ENCODE measurements at places on chromosomes 2 and 18. TPM values are rescaled to one million over a fixed set of nuclear protein-coding genes. Genes with fewer than 3 reads are reported as not detected.
A peak's percentile ranks its signal among the peaks of the same experiment; 100 is the strongest.

GRCh38 chr2:231573096-231573495 lies 19.6 kb upstream of the TEX44 start:
- no peaks in the 10 kb centered on the region for H3K36me3 ChIP-seq
- no peaks in the 10 kb centered on the region for H3K4me1 ChIP-seq
- no peak overlapping the region for H3K4me3 ChIP-seq

GRCh38 chr18:8787794-8788193 lies 82.4 kb downstream of the MTCL1 start:
- H3K36me3 ChIP-seq: no peaks in the 10 kb centered on the region
- no peak overlapping the region for H3K27ac ChIP-seq
- H3K4me1 ChIP-seq: no peaks in the 10 kb centered on the region

- no peak overlapping the region for H3K4me3 ChIP-seq
- H3K27me3 ChIP-seq: no peaks in the 10 kb centered on the region
- H3K27ac ChIP-seq: no peak overlapping the region
- H3K36me3 ChIP-seq: no peaks in the 10 kb centered on the region
These were observed 341.2 kb downstream of the ALK start for GRCh38 chr2:29580223-29580622.

DNA sequence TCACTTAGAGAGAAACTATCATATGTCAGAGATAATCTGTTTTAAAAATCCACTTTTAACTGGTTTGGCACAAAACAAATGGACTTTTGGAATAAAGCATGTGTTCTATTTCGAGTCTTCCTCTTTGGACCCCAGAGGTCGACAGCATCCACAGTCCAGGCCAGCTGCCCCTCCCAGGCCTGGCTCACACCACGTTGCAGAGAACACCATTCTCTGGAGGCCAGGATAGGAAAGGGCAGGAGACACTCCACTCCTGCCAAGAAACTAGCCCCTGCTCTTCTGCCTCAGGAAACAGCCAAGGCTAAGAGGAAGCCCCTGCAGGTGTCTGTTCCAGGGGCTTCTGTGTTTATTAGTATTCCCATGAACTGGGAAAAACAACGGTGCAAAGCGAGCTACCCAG lies 456.6 kb upstream of the ID2 start:
- peak overlapping the region; percentile 5 for H3K27ac ChIP-seq
- no peaks in the 10 kb centered on the region for H3K36me3 ChIP-seq
- DNase-seq: peak; percentile 60
- H3K4me3 ChIP-seq: no peak overlapping the region
- no peaks in the 10 kb centered on the region for H3K27me3 ChIP-seq

DNA sequence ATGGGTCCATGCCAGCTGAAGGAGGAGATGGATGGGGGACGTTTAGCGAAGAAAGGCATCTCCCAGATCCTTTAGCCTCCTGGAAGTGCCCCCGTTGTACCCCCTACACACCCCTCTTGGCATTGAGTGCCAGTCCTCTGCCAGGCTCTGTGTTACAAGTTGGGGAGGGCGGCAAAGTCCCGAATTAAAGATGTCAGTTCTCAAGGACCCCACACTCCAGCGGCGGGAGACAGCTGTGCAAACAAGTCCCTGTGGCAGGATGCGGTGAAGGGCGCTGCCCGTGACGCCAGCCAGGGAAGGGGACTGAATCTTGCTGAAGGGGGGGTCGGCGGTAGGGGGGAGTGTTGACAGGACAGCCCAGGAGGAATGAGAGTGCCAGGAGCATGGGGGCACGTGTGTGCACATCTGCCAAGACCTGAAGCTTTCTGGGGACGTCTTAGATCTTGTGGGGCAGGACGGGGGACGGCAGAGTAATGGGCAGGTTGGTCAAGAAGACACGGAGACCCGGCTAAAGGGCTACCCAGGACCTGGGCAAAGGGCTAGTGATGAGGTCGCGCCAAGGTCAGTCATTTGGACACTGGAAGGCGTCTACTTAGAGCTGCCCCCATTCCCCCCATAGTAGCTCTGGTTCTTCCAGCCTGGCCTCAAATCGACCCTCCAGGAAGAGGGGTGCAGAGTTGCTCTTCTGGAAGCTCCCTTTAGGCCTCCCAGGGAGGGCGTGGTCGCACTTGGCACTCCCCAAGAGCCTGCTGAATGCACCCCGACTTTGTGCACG lies 2.8 kb upstream of the CTDSP1 start:
- peaks cover 10% of the 10 kb centered on the region for H3K4me1 ChIP-seq
- peak; percentile 78 for DNase-seq
- H3K36me3 ChIP-seq: no peaks in the 10 kb centered on the region
- H3K27me3 ChIP-seq: no peaks in the 10 kb centered on the region
- H3K27ac ChIP-seq: peak overlapping the region; percentile 97
- H3K4me3 ChIP-seq: peak overlapping the region; percentile 99

DNA sequence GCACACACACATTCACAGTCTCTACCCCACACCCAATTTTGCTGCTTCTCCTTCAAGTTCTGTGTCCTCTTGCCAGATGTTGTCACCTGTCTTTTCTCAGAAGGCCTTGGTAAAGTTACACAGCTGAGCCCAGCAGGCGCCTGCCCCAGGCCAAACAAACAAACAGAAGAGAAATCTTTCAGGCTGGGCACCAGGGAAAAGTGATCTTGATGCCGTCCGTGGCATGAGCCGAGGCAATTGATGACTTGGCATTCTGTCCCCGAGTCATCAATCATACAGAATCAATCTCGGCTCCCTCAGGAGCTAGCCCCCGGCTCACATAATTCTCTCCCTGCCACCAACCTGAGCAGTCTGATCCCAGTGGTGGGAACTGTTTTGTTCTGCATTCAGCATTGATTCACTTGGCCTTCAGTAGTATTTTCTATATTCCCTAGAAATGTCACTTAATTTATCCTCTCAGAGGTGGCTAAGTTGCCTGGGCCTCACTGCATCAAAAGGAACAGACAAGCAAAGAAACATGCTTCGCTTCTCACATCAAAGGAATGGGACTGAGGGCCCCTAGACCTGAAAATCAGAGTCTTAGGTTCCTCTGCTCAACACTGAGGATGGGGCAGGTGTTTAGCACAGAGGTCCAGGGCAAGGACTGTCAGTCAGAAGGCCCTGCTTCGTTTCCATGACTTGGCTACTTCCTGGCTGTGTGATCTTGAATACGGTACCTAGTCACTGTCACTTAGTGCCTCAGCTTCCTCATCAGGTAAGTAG lies 278.8 kb upstream of the CELF4 start:
- no peak overlapping the region for H3K4me3 ChIP-seq
- no peaks in the 10 kb centered on the region for H3K4me1 ChIP-seq
- DNase-seq: no peak
- H3K36me3 ChIP-seq: no peaks in the 10 kb centered on the region
- H3K27ac ChIP-seq: no peak overlapping the region

Gene SERPINB8
- 9.6 TPM for total RNA-seq

DNA sequence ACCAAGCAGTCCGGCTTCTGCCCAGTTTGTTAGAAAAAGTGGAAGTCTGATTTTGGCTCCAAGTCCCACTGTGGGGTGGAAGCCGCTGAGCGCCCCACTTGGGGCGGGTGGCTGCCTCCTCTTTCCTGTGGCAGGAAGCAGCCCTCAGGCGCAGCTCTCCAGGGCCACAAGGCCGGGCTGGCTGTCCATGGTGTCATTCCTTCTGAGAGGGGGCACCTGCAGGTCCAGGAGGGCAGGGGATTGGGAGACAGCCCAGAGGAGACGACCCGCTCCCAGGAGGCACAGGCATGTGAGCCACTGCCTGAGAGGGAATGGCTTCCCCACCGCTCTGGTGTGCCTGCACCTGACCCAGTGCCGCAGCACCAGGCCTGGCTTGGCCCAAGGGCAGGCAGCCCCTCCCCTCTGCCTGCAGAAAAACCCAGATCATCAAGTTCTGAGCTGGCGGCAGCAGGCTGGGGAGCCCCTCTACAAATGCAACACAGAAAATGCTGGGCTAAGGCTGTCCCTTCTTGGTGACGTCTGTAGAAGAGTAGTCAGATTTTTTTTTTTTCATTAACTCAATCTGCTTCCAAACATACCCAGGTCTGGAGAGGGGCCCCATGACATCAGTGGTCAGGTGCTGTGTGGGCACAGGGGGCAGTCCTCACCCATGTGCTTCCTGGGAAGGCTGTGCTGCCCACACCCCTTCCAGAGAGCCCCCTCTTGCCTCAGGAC lies 38.4 kb downstream of the HS6ST1 start:
- peak; percentile 39 for DNase-seq
- no peak overlapping the region for H3K4me3 ChIP-seq
- H3K4me1 ChIP-seq: peaks cover 19% of the 10 kb centered on the region
- no peaks in the 10 kb centered on the region for H3K27me3 ChIP-seq
- H3K36me3 ChIP-seq: no peaks in the 10 kb centered on the region
- no peak overlapping the region for H3K27ac ChIP-seq

Gene ICOS
- total RNA-seq: not detected

DNA sequence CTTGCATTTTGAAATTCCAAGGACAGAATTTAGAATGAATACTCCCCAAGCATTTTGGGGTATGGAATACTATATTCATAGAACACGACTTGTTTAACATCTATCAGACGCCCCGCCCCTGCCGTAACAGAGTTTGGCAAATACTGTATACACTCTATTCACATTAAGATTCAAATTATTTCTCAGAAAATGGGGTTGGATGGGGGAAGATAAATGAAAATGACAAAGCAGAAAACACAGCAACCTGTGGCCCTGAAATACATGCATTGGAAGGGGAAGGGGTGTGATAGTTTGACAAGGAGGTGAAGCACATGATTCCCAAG lies 634.6 kb upstream of the SLC39A10 start:
- H3K27me3 ChIP-seq: no peaks in the 10 kb centered on the region
- H3K4me1 ChIP-seq: no peaks in the 10 kb centered on the region
- no peak for DNase-seq
- H3K27ac ChIP-seq: no peak overlapping the region
- no peaks in the 10 kb centered on the region for H3K36me3 ChIP-seq

- no peak overlapping the region for H3K27ac ChIP-seq
- no peaks in the 10 kb centered on the region for H3K4me1 ChIP-seq
- H3K36me3 ChIP-seq: no peaks in the 10 kb centered on the region
- no peak overlapping the region for H3K4me3 ChIP-seq
- no peak for DNase-seq
These were observed 57.6 kb upstream of the RNF152 start for GRCh38 chr18:61950371-61950770.

DNA sequence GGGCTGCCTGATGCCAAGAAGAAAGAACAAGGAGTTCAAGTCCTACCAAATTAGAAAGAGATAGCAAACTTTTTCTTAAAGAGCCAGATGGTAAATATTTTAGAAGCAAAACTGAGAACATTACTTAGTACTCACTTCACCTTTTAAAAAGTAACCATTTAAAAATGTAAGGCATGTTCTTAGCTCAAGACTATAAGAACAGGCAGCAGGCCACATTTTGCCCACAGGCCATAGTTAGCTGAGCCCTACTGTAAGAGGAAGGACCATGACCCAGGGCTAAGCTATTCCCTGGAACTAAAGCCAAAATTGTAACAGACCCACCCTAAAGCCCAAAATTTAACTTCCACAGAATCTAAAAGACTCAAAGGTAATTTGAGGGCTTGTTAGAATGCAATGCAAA lies 31.3 kb downstream of the USP40 start:
- no peaks in the 10 kb centered on the region for H3K27me3 ChIP-seq
- DNase-seq: no peak
- H3K4me3 ChIP-seq: no peak overlapping the region
- H3K36me3 ChIP-seq: no peaks in the 10 kb centered on the region
- no peak overlapping the region for H3K27ac ChIP-seq

- no peak overlapping the region for H3K27ac ChIP-seq
- no peaks in the 10 kb centered on the region for H3K27me3 ChIP-seq
- H3K36me3 ChIP-seq: no peaks in the 10 kb centered on the region
- H3K4me1 ChIP-seq: no peaks in the 10 kb centered on the region
- DNase-seq: no peak
- H3K4me3 ChIP-seq: no peak overlapping the region
These were observed 603.3 kb upstream of the POU3F3 start for GRCh38 chr2:104250635-104251034.

Gene MARCHF4
- 0.05 TPM for total RNA-seq

DNA sequence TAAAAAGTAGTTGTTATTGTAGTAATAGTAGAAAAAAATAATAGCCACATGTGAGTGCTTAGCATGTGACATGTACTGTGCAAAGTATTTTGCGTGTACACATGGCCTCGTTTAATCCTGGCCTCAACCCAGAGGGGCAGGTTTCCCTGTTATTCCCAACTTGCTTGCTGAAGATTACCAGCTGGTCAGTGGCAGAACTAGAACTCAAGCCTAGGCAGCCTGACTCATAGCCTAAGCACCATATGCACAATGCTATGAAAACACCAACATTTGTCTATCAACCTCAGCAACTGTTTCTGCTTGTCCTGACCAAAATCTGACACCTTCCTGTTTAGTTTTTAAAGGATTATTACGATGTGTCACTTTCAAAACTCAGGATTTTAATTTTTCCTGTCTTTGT lies 234.9 kb upstream of the SMAD7 start:
- peaks cover 1% of the 10 kb centered on the region for H3K4me1 ChIP-seq
- no peak for DNase-seq
- H3K36me3 ChIP-seq: no peaks in the 10 kb centered on the region

DNA sequence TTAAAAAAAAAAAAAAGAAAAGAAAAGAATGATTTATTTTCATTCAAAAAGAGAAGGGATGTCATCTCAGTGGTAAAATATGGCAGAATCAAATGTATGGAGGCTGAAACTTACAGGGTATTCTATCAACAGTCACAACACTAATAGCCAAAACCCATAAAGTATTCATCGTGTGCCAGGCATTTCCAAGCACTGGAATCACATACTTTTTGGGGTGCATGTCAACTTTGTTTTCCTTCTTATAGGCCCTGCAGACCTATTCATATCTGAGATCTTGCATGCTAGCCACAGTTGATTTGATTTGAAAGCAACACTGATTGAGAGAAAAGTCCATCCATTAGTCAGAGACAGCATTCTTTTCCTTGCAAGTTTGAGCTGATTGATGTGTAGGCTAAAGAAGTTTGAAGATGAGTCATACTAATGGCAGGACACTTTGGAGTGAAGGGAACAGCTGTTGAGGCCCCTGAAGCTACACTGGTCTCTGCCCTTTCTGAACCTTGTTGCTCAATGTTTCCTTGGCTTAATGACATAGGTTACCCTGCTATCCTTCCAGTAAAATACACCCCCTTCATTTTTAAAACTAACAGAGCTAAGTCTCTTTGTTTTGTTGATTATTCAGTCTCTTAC lies 22.0 kb downstream of the KATNAL2 start:
- H3K27ac ChIP-seq: no peak overlapping the region
- no peak overlapping the region for H3K4me3 ChIP-seq
- H3K36me3 ChIP-seq: no peaks in the 10 kb centered on the region

GRCh38 chr2:52500561-52500960 lies 1267.0 kb upstream of the CHAC2 start:
- no peak overlapping the region for H3K4me3 ChIP-seq
- H3K27ac ChIP-seq: no peak overlapping the region
- no peaks in the 10 kb centered on the region for H3K27me3 ChIP-seq
- DNase-seq: no peak
- H3K36me3 ChIP-seq: no peaks in the 10 kb centered on the region
- no peaks in the 10 kb centered on the region for H3K4me1 ChIP-seq

GRCh38 chr2:173792166-173792565 lies 173.0 kb downstream of the SP3 start:
- H3K36me3 ChIP-seq: no peaks in the 10 kb centered on the region
- DNase-seq: no peak
- H3K4me3 ChIP-seq: no peak overlapping the region

- no peak overlapping the region for H3K4me3 ChIP-seq
- no peaks in the 10 kb centered on the region for H3K27me3 ChIP-seq
- DNase-seq: no peak
- no peaks in the 10 kb centered on the region for H3K36me3 ChIP-seq
These were observed 25.5 kb downstream of the IGFBP2 start for GRCh38 chr2:216658757-216659156.

- H3K36me3 ChIP-seq: no peaks in the 10 kb centered on the region
- H3K27me3 ChIP-seq: no peaks in the 10 kb centered on the region
- H3K27ac ChIP-seq: no peak overlapping the region
- H3K4me1 ChIP-seq: no peaks in the 10 kb centered on the region
- no peak for DNase-seq
These were observed 122.1 kb downstream of the RPIA start for GRCh38 chr2:88813612-88814011.

All from ovary (tissue), 10 donors.